Gastrocnemius medialis (tissue), 4 donors: ENCODE measurements at places on chromosomes 16 and 17. TPM values are rescaled to one million over a fixed set of nuclear protein-coding genes. Genes with fewer than 3 reads are reported as not detected.

The MFSD6L gene
- not detected for total RNA-seq

The PARD6A gene
- total RNA-seq: 17.3 TPM

The COPRS gene
- 71.7 TPM for total RNA-seq

The GAST gene
- not detected for total RNA-seq

The ADAMTS18 gene
- total RNA-seq: 0.82 TPM

- no peak overlapping the region for H3K27ac ChIP-seq
- H3K4me3 ChIP-seq: no peak overlapping the region
- H3K27me3 ChIP-seq: no peaks in the 10 kb centered on the region
- no peaks in the 10 kb centered on the region for H3K4me1 ChIP-seq
- DNase-seq: no peak
Measured at GRCh38 chr16:3486506-3487215, 8.6 kb downstream of the C16orf90 start.

The CD300H gene
- total RNA-seq: not detected

The TBC1D3G gene
- total RNA-seq: not detected

DNA sequence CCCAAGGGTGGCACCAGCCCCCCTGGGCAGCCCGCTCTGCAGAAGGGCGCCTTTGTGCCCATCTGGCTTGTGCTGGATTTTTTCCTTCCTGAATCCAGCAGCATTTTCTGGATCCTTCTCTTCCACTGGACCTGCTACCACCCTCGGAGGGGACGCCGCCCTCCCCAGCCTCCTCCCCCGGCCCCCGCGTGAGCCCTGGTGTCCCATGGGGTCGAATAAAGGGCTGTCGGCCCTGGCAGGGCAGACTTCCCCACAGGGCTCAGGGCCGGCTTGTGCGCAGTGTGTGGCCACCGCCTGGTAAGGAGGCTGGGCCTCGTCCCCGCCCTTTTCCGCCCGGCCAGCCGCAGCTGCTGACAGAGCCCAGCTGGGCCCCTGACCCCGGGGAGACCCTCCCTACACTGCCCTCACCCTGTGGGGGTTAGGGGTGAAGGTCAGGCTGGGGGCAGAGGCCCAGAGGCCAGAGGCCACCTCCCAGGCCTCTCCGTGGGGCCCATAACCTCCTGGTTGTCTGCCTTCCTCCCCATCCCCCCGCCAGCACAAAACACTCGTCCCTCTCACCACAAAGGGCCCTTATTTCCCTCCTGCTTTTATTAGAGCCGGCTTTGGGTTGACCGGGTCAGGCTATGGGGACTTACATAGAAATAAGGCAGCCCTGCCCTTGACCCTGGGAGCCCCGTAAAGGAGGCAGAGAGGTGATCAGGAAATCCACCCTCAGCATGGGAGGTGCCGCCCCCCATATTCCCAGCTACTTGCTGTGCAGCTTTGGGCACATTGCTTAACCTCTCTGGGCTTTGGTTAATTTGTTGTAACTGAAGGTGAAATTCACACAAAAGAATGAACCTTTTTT lies 179.3 kb upstream of the CIBAR2 start:
- no peak for DNase-seq
- no peaks in the 10 kb centered on the region for H3K27me3 ChIP-seq
- no peak overlapping the region for H3K4me3 ChIP-seq
- H3K27ac ChIP-seq: peak overlapping the region; percentile 4

- H3K27me3 ChIP-seq: no peaks in the 10 kb centered on the region
- H3K4me3 ChIP-seq: no peak overlapping the region
- no peaks in the 10 kb centered on the region for H3K36me3 ChIP-seq
- peak overlapping the region; percentile 82 for H3K27ac ChIP-seq
Measured at GRCh38 chr17:40303009-40303657, 5.8 kb upstream of the RARA start.

The TMEM88 gene
- 24.7 TPM for total RNA-seq

GRCh38 chr16:16163571-16163970 lies 59.7 kb downstream of the ABCC6 start:
- no peaks in the 10 kb centered on the region for H3K4me1 ChIP-seq
- H3K4me3 ChIP-seq: no peak overlapping the region
- no peak overlapping the region for H3K27ac ChIP-seq
- H3K27me3 ChIP-seq: no peaks in the 10 kb centered on the region

The SPATA22 gene
- total RNA-seq: not detected

DNA sequence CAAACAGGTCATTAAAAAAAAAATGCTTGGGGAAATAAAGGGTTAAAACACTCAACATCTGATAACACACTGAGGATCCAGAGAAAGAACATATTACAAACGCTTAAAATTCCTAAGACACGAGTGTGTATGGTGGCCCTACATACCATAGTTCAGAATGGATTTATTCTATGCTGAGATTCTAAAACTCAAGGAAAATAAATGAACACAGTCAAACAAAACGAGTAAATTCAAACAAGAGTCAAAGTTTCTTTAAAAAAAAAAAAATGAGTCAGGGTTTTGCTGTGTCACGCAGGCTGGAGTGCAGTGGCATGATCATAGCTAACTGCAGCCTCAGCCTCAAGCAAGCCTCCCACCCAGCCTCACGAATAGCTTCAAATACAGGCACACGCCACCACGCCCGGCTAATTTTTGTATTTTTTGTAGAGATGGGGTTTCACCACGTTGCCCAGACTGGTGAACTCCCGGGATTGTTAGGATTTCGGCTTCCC lies 17.4 kb downstream of the CRK start:
- H3K4me1 ChIP-seq: peaks cover 24% of the 10 kb centered on the region
- no peaks in the 10 kb centered on the region for H3K36me3 ChIP-seq
- H3K4me3 ChIP-seq: no peak overlapping the region
- H3K27me3 ChIP-seq: no peaks in the 10 kb centered on the region
- DNase-seq: no peak

- no peak overlapping the region for H3K4me3 ChIP-seq
- H3K4me1 ChIP-seq: peaks cover 21% of the 10 kb centered on the region
- H3K36me3 ChIP-seq: no peaks in the 10 kb centered on the region
- no peak overlapping the region for H3K27ac ChIP-seq
Measured at GRCh38 chr16:68149596-68149995, 64.4 kb downstream of the NFATC3 start.

DNA sequence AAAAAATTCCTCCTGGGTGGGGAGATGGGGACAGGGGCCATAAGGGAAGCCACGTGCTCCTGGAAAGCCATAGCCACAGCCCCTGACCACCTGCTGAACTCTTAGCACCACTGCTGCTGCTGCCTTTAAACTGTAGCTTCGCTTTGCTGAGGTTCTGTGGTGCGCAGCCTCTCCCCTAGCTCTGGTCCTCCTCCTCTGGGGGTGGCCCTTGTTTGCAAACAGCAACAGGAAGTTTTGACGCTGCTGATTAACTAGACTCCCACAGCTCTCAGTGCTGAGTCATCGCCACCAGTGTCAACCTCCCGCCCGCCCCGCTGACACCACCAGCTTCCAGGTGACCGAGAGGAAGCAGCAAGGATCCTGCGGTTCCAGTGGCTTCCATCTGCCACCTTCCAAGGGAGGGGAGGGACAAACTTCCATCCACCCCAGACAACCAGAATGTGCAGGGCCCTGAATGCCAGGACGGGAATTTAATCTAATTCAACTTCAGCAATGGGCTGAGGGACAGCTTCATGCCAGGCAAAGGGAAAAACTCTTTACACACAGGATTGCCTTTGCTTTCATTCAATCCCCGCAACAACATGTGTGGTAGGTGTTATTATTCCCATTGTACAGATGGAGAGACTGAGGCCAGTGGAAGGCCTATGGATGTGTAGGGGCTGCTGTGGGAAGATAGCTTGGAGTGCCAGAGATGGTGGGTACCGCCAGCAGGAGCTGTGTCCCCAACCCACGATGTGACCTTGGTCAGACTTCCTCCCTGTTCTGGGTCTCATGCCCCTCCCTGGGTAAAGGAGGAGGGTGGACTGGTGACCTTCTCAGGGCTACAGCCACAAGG lies 8.1 kb upstream of the KIFC3 start:
- H3K4me1 ChIP-seq: peaks cover 25% of the 10 kb centered on the region
- H3K27ac ChIP-seq: peak overlapping the region; percentile 73
- H3K27me3 ChIP-seq: no peaks in the 10 kb centered on the region
- DNase-seq: peak; percentile 76
- no peak overlapping the region for H3K4me3 ChIP-seq
- H3K36me3 ChIP-seq: no peaks in the 10 kb centered on the region

The ADORA2B gene
- total RNA-seq: 0.25 TPM

The LITAFD gene
- total RNA-seq: not detected

The HOXB4 gene
- 0.55 TPM for total RNA-seq

DNA sequence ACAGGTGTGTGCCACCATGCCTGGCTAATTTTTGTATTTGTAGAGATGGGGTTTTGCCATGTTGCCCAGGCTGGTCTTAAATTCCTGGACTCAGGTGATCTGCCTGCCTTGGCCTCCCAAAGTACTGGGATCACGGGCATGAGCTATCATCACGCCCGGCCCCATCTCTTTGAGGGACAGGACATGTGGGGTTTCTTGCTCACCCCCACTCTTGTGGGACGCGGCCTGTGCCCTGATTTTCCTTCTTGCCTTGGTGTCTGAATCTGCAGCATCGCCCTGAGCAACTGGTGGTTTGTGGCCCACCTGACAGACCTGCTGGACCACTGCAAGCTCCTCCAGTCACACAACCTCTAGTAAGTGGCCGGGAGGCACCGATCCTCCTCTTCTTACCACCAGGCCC lies 25.6 kb downstream of the NUP85 start:
- H3K36me3 ChIP-seq: no peaks in the 10 kb centered on the region
- H3K27me3 ChIP-seq: no peaks in the 10 kb centered on the region
- H3K27ac ChIP-seq: no peak overlapping the region
- no peaks in the 10 kb centered on the region for H3K4me1 ChIP-seq
- no peak overlapping the region for H3K4me3 ChIP-seq

The ABCC11 gene
- total RNA-seq: not detected

DNA sequence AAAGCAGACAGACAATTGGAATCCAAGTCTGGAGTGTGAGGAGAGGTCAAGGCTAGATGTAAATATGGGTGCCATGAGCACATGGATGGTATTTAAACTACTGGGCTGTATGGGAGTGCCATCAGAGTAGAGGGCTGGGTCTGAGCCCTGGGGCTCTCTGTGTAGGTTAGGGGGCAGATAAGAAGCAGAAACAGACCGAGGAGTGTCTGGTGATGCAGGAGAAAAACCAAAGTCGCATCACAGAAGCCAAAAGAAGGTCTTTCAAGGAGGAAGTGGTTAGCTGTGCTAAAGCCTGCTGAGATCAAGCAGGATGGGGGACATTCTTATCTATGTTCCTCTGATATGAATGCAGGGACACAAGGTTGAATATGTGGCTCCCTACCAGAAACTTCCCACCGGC lies 1.9 kb downstream of the TSEN54 start:
- H3K4me3 ChIP-seq: no peak overlapping the region
- H3K36me3 ChIP-seq: no peaks in the 10 kb centered on the region
- peaks cover 19% of the 10 kb centered on the region for H3K4me1 ChIP-seq
- H3K27ac ChIP-seq: no peak overlapping the region

The TSC2 gene
- total RNA-seq: 49.8 TPM

DNA sequence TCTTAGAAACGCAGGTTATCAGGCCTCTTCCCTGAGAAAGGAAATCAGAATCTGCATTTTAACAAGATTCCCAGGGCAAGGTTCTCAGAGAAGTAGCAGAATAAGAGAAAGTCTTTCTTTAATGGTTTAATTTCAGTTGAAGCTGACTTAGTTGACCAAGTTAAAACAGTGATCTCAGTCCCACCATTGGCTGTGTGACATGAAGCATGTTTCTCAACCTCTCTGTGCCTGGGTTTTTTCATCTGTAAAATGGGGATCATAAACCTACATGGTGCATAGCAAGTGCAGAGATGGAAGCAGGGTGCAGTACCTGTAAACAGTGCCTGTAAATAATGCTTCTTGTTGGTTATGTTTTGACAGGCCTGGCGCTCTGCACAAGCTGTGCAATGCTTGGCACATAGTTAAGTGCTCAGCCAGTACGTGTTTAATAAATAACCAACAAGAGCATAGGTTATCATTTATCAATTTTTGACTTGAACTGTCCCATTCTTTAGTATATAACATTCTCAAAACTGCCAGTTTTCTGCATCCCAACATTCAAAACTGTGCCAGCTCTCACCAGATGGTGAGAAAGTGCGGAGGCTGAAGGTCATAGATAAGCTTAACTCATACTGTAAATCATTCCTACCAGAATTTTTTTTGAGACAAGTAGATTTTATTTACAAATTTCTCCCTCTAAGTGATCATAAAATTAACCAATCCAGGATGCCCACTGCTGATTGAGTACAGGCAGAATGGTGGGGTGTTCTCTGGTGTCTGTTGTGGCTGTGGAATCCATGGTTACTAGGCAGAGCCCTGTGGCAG lies 6.9 kb downstream of the C17orf67 start:
- H3K36me3 ChIP-seq: no peaks in the 10 kb centered on the region
- H3K27ac ChIP-seq: no peak overlapping the region
- no peaks in the 10 kb centered on the region for H3K27me3 ChIP-seq
- no peak for DNase-seq

The CRYM gene
- total RNA-seq: not detected

GRCh38 chr16:58118801-58119508 lies 10.2 kb downstream of the CFAP20 start:
- H3K27ac ChIP-seq: no peak overlapping the region
- H3K36me3 ChIP-seq: peaks cover 27% of the 10 kb centered on the region
- H3K4me3 ChIP-seq: no peak overlapping the region
- H3K4me1 ChIP-seq: peaks cover 33% of the 10 kb centered on the region
- H3K27me3 ChIP-seq: no peaks in the 10 kb centered on the region
- DNase-seq: no peak

DNA sequence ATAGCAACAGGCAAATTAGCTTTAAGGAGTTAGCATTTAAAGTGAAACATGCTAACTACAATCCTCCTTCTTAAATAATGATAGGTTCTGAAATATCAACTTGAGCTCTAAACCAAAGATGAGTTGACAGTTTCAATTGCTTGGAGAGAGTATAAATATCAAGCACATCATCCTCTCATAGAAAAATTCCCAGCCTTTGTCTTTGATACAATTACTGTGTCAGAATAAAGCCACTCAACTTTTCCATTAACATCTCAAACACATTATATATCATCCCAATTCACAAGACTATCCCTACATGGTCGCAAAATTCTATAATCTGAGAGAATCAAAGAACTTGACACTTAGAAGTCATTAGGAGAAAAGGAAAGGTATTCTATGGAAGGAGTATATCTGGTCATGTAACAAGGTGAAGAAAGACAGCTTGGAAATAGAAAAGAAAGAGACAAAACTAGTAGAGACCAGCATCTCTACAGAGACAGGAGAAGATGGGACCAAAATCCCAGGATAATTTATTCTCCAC lies 189.8 kb downstream of the CEP112 start:
- H3K4me3 ChIP-seq: no peak overlapping the region
- H3K36me3 ChIP-seq: no peaks in the 10 kb centered on the region
- H3K27me3 ChIP-seq: no peaks in the 10 kb centered on the region
- H3K27ac ChIP-seq: no peak overlapping the region

The C16orf74 gene
- total RNA-seq: not detected

The CDRT4 gene
- total RNA-seq: 1.3 TPM

The SLC16A3 gene
- total RNA-seq: 173 TPM

DNA sequence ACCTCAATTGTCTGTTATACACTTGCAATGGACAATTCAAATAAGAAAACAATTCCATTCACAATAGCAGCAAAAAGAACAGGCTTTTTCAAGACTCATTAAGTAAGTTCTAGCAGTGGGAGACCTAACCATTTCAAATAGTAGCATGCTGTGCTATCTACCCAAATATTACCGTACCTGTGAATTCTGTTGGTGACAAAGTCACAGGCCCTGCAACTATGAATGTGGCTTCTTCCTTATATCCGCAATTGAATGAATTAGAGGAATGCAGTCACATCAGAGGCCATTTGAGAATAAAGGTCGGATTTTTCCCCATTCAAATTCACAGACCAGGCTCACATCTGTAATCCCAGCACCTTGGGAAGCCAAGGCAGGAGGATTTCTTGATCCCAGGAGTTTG lies 800 bp upstream of the NME4 start:
- no peak overlapping the region for H3K4me3 ChIP-seq
- no peaks in the 10 kb centered on the region for H3K36me3 ChIP-seq
- DNase-seq: no peak
- H3K27me3 ChIP-seq: no peaks in the 10 kb centered on the region
- H3K27ac ChIP-seq: peak overlapping the region; percentile 60
